AG04449 (cell line): ENCODE measurements at places on chromosomes 1 and 21.

DNA sequence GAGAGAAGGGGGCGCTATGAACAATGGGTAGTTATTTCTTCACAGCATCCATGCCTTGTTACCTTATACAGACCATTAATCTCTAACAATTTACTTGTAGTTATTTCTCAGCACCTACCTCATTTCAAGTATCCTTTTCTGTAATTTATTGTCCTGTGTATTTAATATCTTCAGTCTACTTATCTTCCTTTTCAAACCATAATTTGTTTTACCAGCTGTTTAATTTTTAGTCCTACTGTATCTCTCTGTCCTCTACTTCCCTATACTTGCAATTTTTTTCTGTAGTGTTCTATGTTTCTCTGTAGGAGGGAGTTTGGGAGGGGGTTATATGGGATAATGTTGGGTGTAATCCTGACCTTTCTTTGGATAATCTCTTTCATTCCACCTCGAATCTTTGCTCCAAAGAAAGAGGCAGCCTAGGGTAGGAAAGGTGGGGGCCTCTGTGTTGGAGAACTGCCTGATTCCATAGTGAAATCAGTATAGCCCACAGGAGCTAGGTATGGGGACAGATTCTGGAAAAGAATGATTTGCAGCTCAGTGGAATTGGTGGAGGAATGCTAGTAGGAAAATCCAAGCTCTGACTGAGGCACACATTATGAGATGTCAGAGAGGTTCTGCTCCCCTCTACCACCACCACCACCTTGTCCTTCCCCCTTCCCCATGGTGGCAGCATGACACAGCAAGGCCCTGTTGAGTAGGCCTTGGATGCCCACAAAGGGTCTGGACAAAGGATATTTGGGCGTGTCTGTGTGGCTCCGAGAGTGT, 642 bp downstream of the MLLT11 start:
- DNase-seq, result no peak

GRCh38 chr21:35066824-35067223, 17.7 kb upstream of the RUNX1 start:
- no peak for DNase-seq

- DNase-seq, result no peak
Measured at GRCh38 chr1:31733389-31734219, 29.8 kb upstream of the COL16A1 start.

DNA sequence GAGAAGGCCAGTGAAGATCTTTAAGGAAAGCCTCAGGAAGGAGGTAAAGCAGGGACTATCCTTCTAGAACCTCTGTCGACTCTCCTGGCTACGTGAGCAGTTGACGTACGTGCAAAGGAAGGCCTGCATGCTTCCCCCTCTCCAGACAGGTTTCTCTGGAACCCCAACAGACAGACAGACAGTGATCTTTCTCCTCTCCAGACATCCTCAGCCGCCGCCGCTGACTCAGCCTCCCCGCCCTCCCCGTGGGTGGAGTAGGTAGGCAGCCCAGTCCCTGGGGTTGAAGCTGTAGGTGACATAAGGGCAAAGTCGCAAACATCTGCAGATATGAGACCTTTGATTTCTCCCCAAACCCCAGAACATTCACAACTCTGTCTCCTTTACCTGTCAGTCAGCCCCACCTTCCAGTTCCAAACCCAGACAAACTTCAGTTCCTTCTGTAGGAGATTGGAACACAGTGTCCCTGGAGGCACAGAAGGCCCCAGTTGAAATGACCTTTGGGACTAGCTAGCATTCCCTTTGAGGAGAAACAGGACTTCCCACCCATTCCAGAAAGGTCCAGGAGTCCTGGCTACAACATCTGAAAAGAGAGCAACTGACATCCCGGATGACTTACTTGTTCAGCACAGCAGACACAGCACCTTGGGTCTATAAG, 146.0 kb upstream of the JUN start:
- DNase-seq, result no peak

- no peak for DNase-seq
Measured at GRCh38 chr1:65459397-65459768, 38.9 kb downstream of the LEPR start.

DNA sequence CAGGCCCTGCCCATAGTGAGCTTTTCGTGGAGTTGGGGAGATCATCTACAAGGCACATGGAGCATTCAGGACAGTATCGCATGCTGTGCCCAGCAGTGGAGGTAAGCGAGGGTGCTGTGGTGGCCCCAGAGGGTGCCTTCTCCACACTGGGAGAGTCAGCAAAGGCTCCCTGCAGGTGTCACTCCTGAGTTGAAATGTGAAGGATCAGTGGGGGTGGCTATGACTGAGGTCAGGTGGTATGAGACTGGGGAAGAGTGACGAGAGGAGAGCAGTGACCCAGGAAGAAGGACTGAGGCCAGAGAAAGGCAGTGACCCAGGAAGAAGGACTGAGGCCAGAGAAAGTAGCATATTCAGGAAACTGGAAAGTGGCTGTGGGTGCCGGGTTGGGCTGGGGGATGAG, 53.0 kb downstream of the SPAG17 start:
- no peak for DNase-seq

- DNase-seq, result no peak
Measured at GRCh38 chr1:33927721-33928120, 63.8 kb downstream of the HMGB4 start.

GRCh38 chr1:11227106-11228077, 35.0 kb downstream of the MTOR start:
- no peak for DNase-seq

DNA sequence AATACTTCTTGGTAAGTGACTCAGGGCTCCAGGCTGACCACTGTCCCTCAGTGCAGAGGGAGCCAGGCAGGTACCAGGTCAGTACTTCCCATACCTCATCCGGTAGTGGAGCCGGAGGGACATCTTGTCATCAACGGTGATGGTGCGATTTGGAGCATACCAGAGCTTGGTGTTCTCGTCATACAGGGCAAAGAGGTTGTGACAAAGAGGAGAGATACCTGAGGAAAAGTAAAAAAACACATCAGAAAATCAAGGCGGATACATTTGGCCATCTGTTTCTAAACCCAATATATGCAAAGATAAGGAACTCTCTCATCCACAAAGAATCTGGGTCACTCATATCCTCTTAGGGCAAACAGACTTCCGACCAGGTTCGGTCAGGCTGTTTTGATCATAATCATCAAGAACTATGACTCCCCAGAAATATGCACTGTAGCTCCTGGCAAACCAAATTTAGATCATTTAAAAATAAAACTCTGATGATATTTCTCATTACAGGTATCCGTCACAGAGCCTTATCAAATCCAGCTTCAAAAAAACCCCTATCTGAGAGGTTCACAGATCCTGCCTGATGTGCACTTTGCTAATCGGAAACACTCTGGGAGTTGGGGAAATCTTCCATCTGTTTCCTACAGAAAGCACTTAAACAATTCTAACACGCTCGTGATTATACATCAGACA, 87.3 kb downstream of the JAK1 start:
- no peak for DNase-seq

DNA sequence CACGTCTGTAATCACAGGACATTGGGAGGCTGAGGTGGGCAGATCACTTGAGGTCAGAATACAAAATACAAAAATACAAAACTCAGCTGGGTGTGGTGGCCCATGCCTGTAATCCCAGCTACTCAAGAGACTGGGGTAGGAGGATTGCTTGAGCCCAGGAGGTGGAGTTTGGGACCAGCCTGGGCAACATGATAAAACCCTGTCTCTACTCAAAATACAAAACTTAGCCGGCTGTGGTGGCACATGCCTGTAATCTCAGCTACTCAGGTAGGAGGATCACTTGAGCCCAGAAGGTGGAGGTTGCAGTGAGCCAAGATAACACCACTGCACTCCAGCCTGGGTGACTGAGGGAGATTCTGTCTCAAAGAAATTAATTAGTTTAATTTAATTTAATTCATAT, 6.5 kb upstream of the ITLN1 start:
- DNase-seq, result no peak

DNA sequence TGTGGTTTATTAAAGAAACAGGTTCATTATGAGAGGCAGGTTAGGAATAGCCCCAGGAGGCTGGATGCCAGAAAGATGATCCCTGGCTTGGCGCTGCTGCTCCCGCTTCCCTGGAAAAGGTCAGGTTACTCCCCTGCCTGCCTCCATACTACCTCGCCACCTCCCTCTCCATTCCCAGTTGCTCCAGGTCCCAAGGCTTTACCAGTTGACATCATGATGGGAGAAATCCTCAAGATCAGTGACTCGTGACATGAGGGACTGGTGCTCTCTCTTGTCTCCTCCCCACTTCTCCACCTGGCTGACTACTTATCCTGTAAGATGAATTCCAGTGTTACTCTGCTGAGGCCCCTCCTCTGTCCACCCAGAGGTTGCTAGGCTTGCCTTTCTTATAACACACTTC, 19.7 kb downstream of the VASH2 start:
- DNase-seq, result no peak

DNA sequence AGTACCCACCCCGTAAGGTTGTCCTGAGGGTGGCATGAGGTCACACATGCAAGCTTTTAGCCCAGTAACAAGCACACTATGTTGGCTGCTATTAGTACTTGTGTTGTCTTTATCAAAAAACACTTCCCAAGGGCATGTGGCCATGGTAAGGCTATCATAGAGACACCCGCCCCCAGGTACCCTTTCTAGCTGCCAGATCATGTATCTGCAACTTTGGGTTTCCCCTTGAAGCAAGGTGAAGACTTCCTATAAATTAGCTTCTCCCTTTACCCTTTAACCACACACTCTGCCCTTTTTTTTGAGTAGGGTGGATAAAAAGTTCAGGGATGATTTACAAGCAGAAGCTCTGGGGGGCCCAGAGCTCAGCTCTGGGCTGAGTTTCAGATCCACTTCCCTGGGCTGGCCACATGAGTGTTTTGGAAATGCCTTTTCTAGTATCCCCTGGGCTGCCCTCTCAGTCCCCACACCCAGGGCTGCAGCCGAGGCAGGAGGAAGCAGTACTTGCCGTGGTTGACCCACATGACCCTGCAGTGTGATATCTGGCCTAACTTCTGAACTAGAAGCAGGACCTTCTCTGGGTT, 2.0 kb downstream of the ZDHHC18 start:
- no peak for DNase-seq

- no peak for DNase-seq
Measured at GRCh38 chr1:48073798-48074530, 76.8 kb upstream of the TRABD2B start.

GRCh38 chr1:184610876-184611595, 143.6 kb downstream of the EDEM3 start:
- no peak for DNase-seq

DNA sequence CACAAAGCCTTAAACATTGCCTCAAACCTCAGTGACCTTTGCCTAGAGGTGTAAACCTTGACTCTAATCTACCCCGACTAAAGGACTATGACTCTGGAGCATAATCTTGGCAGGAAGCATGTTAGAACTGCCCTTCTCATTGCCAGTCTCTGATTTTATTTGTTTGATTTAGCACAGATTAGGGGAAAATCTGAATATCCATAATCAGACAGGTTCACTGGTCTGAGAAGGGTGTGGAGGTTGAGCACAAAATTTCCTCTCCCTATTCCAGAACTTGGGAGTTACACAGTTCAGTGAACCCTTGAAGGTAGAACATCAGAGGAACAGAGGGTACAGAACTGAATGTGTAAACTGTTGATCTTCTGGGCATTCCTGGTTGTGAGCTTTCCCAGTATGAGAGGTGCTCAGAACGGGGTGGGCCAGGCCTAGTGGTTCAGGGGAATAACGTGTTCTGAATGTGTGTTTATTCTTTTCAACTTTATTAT, 8.3 kb upstream of the PSMB4 start:
- DNase-seq, result no peak

- no peak for DNase-seq
Measured at GRCh38 chr1:64934115-64934877, 32.1 kb downstream of the JAK1 start.
